Naive thymus-derived CD8-positive, alpha-beta T cell (primary cell): ENCODE measurements at places on chromosomes 5 and 9.

DNA sequence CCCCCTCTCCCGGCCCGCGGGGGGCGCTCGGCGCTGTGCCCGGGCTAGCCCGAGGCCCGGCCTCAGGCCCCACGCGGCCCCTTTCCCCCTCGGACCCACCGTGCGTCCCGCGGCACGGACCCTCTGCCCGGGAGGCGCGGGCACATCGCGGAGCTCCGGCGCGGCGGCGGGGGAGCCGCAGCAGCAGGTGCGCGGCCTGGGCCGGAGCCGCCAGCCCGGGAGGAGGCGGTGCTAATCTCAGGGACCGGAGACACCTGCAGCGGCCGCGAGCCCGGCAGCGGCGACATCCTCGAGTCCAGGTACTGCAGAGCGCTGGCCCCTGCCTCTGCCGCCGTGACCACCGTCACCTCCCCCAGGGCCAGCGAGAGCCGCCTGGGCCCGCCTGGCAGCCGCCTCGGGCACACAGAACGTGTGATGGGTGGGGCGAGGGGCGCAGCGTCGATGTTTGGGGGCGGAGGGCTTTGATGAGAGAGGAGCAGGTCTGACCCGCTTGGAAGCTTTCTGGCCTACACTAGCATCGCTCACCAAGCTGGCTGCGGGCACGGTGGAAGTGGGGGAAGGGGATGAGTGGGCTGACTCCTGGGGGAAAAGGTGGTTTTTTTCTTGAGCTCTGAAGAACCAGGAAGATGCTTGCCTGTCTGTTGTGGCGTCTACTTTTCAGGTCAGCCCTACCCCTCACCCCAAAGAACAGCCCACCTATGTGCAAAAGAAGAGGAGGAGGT, 524 bp downstream of the CYFIP2 start:
- peaks cover 7% of the 10 kb centered on the region for H3K36me3 ChIP-seq
- H3K4me1 ChIP-seq, result peaks cover 78% of the 10 kb centered on the region
- peak overlapping the region; percentile 98 for H3K4me3 ChIP-seq

GRCh38 chr9:136342181-136343120, 15.1 kb downstream of the GPSM1 start:
- no peaks in the 10 kb centered on the region for H3K36me3 ChIP-seq
- H3K4me1 ChIP-seq, result no peaks in the 10 kb centered on the region
- peak; percentile 52 for DNase-seq
- H3K4me3 ChIP-seq, result peak overlapping the region; percentile 14
- H3K27ac ChIP-seq, result no peak overlapping the region

DNA sequence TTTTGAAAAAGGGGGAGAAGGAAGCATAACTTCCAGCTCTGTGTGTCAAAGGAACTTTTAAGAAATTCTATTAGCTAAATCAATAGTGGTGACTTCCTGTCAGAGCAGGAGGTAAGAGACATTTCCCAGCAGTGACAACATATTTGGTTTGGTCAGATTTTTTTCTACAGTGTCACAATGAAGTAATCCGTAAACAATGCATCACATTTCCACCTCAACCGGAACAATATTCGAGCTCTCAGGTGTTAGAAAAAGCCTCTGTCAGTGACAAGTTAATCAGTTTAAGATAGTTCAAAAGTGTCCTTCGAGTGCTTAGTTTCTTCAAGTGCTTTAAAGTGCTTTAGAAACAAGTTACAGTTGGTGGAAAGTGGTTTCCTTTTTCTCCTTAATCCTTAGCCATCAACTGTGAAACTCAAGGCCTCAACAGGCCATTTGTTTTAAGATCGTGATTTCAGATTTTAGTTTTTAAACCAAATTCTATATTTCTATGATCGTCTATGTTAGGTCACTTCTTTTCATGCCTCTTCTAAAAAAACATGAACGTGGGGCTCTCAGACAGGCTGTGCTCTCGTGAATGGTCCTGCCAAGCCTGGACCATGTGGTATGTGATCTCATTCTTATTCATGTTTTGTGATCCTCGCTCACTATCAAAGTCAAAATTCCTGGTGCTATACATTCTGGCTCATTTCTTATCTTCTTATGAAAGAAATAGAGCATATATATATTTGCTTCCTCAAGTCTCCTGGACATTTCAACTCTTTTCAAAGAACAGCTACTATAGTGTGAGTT, 181.9 kb upstream of the HMHB1 start:
- no peak overlapping the region for H3K27ac ChIP-seq
- no peak for DNase-seq
- H3K4me3 ChIP-seq, result no peak overlapping the region
- peaks cover 5% of the 10 kb centered on the region for H3K36me3 ChIP-seq
- H3K4me1 ChIP-seq, result no peaks in the 10 kb centered on the region

GRCh38 chr5:177269232-177269895, 34.2 kb downstream of the RAB24 start:
- H3K4me1 ChIP-seq, result no peaks in the 10 kb centered on the region
- no peak for DNase-seq
- no peak overlapping the region for H3K4me3 ChIP-seq
- peaks cover 85% of the 10 kb centered on the region for H3K36me3 ChIP-seq
- no peaks in the 10 kb centered on the region for H3K27me3 ChIP-seq
- no peak overlapping the region for H3K27ac ChIP-seq

DNA sequence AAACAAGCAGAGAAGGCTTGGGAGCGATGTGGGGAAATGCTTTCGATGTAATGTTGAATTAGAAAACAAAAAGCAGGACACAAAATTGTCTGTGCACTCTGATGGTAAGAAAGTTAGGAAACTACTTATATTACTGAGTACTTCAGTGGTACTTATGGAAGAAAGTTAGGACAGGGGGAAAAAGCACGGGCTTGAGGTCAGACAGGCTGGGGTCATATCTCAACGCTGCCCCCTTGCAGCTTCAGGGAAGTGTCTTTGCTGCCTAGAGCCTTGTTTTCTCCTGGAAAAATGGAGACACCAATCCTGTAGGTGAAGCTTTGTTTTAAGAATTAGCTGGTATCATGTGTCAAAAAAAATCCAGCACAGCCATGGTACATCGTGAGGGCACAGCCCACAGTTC, 23.0 kb downstream of the NEURL1B start:
- H3K36me3 ChIP-seq, result no peaks in the 10 kb centered on the region
- H3K4me3 ChIP-seq, result no peak overlapping the region
- no peaks in the 10 kb centered on the region for H3K27me3 ChIP-seq
- H3K4me1 ChIP-seq, result no peaks in the 10 kb centered on the region

- no peak overlapping the region for H3K4me3 ChIP-seq
- no peaks in the 10 kb centered on the region for H3K4me1 ChIP-seq
- H3K27me3 ChIP-seq, result no peaks in the 10 kb centered on the region
- H3K36me3 ChIP-seq, result peaks cover 13% of the 10 kb centered on the region
- no peak overlapping the region for H3K27ac ChIP-seq
- DNase-seq, result no peak
These were observed 245.8 kb downstream of the SPATA31D1 start for GRCh38 chr9:82234160-82234943.

- H3K4me1 ChIP-seq, result peaks cover 21% of the 10 kb centered on the region
- no peaks in the 10 kb centered on the region for H3K36me3 ChIP-seq
- DNase-seq, result no peak
- no peaks in the 10 kb centered on the region for H3K27me3 ChIP-seq
These were observed 75.0 kb downstream of the MVB12B start for GRCh38 chr9:126401581-126401980.
